Brain pericyte (primary cell): ENCODE measurements at places on chromosomes 7 and 10.

- DNase-seq, result no peak
Observed at GRCh38 chr10:22414146-22414545, 68.8 kb downstream of the SPAG6 start.

DNA sequence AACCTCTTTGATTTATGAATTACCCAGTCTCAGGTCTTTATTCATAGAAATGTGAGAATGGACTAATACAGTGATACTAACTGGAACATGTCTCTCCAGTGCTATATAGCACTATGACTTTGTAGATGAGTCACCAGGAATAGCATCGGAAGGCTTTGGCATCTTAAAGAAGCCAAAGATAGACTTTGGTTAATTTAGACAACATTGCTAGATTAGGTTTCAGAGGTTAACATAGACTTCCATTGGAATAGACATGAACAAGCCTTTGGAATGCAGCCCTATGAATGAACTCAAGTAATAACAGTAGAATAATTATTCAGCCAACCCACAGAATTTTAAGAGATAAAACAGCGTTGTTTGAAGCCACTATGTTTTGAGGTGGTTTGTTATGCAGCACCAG is 169.2 kb downstream of the HGF start:
- DNase-seq, result no peak

- DNase-seq, result no peak
Observed at GRCh38 chr10:2921956-2922680, 145.2 kb upstream of the PFKP start.

DNA sequence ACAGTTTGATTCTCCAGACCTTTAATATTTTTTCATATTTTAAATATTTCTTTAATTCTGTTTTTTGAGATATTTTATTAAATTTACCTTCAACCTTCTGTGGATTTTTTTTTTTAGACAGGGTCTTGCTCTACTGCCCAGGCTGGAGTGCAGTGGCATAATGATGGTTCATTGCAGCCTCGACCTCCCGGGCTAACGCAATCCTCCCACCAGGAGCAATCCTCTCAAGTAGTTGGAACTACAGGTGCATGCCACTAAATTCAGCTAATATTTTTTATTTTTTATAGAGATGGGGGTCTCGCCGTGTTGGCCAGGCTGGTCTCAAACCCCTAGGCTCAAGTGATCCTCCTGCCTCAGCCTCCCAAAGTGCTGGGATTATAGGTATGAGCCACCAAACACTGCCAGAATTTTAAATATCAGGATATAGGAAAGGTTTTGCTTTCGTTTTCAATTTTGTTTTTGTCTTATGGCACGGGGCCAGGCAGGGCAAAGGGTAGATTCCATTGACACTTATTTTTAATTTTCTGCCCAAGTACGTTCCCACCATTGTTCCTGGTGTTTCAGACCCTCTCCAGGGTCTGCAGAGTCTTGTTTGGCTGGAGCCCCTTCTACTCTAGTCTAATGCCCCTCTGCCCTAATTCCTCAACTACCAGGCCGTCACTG is 1.2 kb downstream of the TACC2 start:
- no peak for DNase-seq

GRCh38 chr10:200405-200804 is 65.2 kb downstream of the ZMYND11 start:
- no peak for DNase-seq

GRCh38 chr10:124262234-124262865 is 156.4 kb downstream of the OAT start:
- DNase-seq, result no peak

DNA sequence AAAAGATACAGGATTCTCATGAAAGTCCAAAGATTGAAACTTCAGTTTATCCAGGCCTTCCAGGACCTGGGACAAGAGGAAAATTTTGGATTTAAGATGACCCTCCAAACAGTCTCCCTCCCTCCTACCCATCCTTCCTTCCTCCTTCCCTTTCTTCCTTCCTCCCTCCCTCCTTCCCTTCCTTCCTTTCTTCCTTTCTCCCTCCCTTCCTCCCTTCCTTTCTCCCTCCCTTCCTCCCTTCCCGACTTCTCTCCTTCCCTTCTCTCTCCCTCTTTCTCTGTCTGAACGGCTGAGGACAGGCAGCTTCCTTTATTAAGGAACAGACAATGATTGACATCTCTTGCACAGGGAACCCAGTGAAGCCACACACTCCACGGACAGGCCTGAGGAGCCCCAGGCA is 23.3 kb downstream of the SFTPD start:
- no peak for DNase-seq

DNA sequence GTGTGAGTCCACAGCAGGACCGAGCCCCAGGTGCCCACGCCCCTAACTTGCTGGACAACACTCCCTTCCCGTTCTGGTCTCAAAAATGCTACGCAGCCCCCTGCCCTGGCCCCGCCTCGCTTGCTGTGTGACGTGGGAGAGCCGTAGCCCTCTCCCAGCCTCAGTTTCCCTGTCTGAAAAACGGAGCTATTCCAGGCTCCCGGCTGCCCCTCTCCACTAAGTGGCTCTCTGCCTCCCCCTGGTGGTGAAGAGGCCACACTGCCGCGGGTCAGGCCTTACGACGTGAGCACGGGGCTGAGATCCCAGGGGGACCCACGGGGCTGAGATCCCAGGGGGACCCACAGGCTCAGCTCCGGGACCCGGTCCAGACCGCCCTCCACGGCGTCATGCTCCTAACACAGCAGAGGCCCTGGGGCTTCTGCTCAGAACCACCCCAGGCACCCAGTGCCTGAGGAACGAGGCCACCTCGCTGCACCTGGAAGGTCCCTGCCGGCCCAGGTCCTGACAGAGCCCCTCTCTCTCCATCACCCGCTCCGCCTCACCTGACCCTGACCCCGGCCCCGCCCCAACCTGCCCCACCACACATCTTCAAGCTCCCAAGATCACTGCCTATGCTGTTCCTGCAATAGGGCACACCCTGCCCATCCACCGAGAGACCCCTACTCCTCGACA is 26.7 kb downstream of the MICALL2 start:
- no peak for DNase-seq

- DNase-seq, result no peak
Observed at GRCh38 chr7:96116173-96116572, 205.7 kb downstream of the SLC25A13 start.

- no peak for DNase-seq
Observed at GRCh38 chr10:95478185-95478584, 83.0 kb downstream of the SORBS1 start.

GRCh38 chr10:95755511-95756004 is 405 bp upstream of the ENTPD1 start:
- DNase-seq, result no peak

- no peak for DNase-seq
Observed at GRCh38 chr7:17580856-17581255, 282.4 kb downstream of the AHR start.

GRCh38 chr10:110779489-110779888 is 92.2 kb upstream of the PDCD4 start:
- DNase-seq, result no peak

GRCh38 chr7:8084836-8085235 is 116.2 kb downstream of the GLCCI1 start:
- no peak for DNase-seq

DNA sequence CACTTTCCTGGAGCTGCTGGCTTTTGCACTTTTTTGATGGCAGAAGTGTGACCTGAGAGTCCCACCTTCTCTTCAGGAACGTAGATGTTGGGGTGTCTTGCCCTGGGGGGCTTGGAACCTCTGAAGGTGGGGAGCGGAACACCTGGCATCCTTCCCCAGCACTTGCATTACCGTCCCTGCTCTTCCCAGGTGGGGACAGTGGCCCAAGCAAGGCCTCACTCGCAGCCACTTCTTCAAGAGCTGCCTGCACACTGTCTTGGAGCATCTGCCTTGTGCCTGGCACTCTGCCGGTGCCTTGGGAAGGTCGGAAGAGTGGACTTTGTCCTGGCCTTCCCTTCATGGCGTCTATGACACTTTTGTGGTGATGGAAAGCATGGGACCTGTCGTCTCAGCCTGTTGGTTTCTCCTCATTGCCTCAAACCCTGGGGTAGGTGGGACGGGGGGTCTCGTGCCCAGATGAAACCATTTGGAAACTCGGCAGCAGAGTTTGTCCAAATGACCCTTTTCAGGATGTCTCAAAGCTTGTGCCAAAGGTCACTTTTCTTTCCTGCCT is 31.1 kb downstream of the PFKFB3 start:
- DNase-seq, result no peak
